ENCODE measurements at places on chromosomes 7 and 10. TPM values are rescaled to one million over a fixed set of nuclear protein-coding genes. Genes with fewer than 3 reads are reported as not detected.
A peak's percentile ranks its signal among the peaks of the same experiment; 100 is the strongest.

- DNase-seq: peak; percentile 62
Observed at GRCh38 chr10:90847436-90847835, 10.4 kb downstream of the HTR7 start.

GRCh38 chr7:27082171-27082570 is 13.6 kb downstream of the HOXA1 start:
- no peak for DNase-seq

DNA sequence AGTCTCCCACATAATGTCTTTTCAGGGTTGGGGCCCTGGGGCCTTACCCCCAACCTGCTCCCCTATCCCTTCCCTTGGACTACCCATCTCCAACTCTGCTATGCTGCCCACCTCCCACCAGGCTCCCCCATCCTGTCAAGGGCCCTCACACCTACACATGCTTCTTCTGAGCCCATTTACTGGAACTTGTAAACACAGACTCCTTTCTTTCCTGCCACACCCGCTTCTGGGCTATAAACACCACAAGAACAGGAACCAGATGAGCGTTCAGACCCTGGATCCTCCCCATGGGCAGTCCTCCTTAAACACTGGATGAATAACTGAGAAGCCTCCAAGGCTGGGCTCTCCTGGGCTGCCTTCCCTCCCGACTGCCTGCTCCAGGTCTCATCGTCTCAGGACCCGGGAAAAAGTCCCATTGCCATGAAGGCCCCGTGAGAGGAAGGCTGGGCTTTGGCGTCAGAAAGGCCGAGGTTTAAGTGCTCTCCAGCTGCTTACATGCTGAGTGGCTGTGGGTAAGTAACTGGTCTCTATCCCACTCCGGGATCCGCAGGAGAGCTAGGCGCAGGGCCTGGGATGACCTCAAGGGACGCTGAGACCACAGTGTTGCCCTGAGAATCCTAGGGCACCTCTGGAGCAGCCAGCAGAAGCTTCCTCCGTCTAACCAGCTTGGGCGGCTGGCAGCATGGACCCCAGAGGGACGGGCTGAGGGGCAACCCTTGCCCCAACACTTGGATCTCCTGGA is 15.6 kb upstream of the CRHR2 start:
- DNase-seq: no peak

- DNase-seq: no peak
Observed at GRCh38 chr7:28478656-28479055, 66.3 kb downstream of the CREB5 start.

- peak; percentile 69 for DNase-seq
Observed at GRCh38 chr10:123100030-123100762, 35.6 kb upstream of the HMX3 start.

- DNase-seq: peak; percentile 44
Observed at GRCh38 chr7:26857506-26858240, 6.7 kb downstream of the SKAP2 start.

The DPYSL4 gene
- total RNA-seq: 0.11 TPM

Data from Karpas-422 (cell line).